ENCODE measurements at places on chromosomes 7 and 10.

DNA sequence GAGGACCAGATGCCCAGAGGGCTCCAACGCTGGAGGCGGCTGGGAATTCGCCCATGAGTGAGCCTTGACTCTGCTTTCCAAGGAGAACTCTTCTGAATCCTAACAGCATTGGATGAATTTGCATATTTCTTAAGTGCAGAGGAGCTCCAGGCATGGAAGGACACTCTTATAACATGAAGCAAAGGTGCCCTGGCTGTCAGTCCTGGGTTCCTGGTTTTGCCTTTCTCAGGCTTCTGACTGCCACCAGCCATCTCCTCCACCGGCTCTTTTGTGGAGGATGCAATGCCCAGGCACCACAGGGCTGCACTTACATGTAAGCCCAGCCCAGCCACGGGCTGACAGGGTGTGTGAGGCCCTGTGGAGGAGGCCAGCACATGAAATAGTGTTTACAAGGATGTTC is 8.2 kb downstream of the CLRN3 start:
- no peak for DNase-seq

DNA sequence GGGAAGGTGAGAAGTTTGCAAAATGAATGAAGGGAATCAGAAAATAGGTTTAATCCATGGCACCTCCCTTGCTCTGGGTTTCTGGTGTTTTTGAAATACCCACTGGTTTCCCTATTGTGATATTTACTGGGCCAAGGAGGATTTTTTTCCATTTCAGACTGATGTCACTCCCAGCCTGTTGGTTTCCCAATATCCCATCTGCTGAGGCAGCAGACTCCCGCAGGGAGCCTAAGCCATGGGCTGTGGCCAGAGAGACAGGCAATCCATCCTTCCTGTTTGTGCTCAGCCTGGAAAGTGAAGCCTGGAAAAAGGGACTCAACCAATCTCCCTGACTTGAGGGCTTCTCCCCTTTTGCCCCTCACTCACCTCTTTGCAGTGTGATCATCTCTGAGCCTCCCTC is 22.8 kb downstream of the FAM107B start:
- no peak for DNase-seq

- no peak for DNase-seq
Observed at GRCh38 chr10:123409884-123410283, 255.7 kb downstream of the BUB3 start.

DNA sequence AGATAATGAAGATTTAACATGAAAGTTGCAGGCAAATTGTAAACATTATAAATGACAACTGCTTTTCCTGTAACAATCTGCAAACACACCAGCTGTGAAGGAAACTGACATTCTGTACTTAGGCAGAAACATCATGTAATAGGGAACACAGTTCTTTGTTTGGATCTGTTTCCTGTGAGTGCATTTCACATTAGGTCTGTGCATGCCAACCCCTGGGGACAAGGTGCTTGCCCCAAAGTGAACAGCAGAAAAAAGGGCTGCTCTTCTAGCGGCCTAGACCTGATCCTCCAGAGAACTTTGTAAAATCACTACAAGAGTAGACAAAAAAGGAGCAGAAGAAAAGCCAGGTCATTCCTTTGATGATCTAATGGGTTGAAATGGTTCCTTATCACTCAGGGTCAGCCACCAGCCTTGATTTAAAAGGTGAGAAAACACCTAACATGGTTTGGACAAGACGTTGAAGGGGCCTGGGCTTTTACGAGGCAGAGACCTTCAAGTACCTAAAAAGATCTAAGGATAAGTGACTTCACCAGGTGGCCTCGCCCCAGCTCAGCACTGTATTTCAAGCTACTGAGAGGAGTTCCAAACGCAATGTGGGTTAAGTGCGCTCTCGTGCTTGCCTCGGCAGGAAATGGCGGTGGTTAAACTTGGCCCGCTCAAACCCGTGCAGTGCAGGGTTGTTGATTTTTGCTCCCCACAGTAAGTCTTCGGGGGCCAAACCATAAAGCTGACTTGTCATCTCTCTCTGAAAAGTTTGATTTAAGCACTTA is 249.7 kb downstream of the CREB5 start:
- DNase-seq, result no peak

- no peak for DNase-seq
Observed at GRCh38 chr7:30143748-30144251, 9.0 kb downstream of the MTURN start.

DNA sequence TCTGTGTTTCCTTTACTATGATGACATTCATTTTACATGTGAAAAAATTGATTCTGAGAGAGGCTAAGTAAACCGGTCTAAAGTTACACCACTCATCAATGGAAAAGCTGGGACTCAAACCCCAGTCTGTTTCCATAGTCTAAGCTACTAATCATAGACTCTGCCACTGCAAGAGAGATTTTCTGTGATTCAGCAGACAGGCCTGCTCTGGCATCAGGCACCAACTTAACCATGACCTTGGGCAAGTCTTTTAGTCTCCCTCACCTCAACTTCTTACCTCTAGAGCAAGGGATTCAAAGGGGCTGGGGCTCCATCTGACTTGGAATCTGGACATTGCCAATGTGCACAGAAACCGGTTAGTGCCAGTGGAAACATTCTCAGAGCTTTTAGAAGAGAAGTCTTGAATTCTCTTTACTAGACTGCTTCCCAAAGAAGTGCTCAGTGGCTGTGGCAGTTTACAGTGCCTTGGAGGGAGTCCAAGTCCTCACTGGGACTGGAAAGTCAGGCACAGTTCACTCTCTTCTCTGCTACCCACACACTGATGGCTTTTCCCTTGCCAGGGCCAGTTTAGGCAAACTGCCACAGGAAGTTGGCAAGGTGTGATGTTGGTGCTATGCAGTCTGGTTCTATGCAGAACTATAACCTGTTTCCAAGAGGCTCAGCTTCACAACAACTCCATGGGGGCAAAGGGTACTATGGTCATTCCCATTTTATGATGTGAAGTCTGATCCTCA is 4.5 kb upstream of the BLNK start:
- no peak for DNase-seq

GRCh38 chr10:77357185-77357584 is 280.4 kb downstream of the KCNMA1 start:
- DNase-seq, result no peak

GRCh38 chr10:69815104-69815503 is 13.4 kb downstream of the COL13A1 start:
- DNase-seq, result no peak

- no peak for DNase-seq
Observed at GRCh38 chr7:132073920-132074589, 502.2 kb downstream of the PLXNA4 start.

DNA sequence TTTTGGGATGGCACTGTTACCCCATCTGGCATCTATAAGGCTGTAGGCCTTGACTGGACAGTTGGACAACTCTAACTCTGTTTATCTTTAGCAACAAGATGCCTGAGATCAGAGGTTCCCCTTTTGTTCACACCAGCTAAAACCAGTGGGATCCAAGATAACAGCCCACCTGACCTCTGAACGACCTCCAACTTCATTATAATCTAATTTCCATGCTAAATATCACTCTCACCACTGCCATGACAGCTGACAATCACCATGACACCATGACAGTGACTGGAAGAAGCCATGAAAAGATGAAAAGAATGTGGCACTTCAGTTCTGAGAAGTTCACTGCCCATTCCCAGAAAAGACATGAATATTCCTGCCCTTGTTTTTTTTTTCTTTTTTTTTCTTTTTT is 281.4 kb upstream of the TAC1 start:
- DNase-seq, result no peak

DNA sequence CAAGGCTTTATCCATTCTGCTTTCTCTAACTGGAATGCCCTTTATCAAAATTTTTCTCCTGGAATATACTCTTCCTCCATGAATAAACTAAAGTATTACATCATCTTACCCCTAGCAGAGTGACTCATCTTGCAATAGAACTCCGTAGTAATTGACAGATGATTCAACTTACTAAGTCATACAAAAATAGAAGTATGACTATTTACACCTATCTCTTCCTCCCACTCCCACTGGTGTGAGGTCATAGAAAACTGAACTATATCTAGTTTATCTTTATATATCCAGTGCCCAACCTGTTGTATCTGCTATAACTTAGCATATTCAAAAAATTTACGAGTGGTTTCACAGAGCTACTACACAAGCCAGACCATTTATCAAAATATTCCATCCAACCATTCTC is 26.1 kb downstream of the ABCB1 start:
- no peak for DNase-seq

DNA sequence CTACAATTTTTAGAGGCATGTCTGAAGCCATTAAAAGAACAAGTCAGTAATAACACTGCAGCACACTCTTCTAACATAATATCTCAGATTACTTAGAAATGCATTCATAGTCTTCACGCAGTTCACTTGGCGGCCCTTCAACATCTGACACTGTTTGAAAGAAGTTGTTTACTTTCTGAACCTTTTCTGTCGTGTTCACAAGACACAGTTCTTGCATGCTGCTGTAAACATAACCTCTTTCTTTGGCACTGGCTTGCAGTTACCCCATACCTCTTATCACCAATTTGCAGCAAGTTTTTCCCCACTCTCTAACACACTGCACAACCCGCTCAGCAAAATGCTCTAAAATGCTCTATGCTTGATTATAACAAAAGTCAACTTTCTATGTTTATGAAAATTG is 12.0 kb downstream of the PIP4K2A start:
- no peak for DNase-seq

GRCh38 chr7:135257-135653 is 57.1 kb upstream of the FAM20C start:
- DNase-seq, result no peak

DNA sequence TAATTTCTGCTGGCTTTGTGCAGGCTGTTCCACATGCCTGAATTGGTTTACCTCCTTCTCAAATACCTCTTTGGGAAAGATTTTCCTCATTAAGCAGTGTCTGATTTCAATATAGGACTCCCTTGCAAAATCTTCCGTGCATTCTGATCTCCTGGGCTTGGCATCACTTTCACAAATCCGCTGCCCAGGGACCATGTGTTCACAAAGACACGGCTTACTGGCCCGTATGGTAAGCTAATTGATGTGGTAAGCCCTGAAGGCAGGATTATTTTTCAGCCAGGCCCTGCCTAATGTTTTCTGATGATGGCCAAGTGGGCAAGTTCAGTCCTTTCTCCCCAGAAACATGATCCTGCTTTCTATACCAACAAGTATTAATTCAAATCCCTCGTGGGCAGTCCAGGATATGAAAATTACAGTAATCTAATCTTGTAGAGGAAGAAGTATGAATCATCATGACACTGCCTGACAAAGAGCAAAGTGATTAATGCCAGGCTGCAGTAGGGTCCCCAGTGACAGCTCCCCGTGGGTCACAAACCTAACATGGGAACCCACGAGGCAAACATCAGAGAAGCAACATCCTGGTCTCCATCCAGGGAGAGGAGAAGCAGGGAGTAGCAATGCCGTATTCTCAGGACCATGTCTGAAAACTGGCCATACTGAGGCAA is 11.6 kb upstream of the SVIL start:
- DNase-seq, result no peak

DNA sequence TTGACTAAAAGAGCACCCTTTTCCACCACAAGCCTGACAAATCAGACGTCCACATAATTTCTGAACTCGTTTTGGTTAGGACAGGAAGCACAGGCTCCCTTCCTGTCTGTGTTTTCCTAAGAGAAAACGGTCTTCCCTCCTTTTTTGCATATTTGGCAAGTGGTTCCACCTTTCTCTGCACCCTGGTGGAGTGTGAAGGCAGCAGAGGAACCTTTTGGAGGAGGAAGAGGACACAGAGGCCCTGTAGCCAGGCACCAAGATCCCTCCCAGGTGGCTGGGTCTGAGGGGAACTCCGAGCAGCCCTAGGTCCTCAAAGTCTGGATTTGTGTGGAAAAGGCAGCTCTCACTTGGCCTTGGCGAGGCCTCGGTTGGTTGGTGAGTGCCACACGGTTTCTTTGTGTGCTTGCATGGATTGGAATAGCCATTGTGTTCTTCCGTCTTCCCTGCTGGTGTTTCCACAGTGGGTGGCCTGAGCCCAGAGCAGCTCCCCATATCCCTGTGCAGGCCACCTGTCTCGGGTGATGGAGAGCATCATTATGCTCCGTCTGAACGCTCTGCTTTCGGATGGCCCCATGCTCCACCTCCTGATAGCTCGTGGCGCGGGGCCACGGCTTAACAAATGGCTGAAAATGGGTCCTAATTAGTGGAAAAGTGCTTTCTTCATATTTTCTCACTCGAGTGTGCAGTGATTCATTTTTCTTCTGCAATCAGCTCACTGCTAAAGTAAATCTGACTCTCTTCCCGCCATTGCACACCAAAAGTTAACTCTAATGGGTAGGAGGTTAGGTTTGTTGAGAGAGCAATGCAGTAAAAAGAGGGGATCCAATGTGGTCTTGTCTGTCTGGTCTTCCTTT is 4.2 kb downstream of the IKZF1 start:
- DNase-seq, result no peak

DNA sequence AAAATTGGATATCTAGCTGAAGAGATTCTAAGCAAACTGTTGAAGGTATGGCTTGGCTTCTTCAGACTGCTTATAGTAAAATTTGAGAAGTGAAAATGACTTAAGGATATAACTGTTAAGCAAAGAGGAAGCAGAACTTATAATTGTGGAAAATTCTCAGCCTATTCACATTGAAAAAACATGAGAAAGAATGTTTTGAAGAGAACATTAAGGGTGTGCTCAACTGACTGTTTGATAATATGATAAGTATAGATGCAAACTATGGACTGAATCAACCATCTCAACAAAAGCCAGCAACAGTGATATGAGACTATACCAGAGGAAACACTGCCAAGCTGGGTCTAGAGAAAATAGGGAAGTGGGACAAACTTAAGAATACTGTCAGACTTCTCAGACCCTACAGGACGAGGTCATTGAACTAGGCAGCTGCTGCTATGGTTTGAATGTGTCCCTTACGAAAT is 133.1 kb upstream of the PPP1R3A start:
- no peak for DNase-seq

DNA sequence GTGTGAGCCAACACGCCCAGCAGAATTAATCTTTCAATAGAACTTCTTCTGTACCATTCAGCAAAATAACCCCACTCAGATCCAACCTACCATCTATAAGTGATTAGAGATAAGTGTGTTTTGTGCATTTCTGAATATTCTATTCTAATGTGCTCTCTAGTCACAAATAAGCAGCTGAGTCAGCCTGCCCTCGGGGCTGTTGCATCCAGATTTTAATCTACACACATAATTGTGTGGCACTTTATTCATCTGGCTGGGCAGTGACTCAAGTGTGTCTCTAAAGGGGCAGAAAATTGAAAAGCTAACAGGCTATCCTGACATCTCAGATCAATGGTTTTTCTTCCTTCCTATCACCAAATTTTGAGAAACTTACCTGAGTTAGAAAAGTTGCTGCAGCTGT is 60.3 kb downstream of the PRR15 start:
- DNase-seq, result no peak

GRCh38 chr7:41084381-41084780 is 618.5 kb downstream of the INHBA start:
- no peak for DNase-seq
